Activated T-helper 2 cell treated with anti-CD3 and anti-CD28 coated beads, Interferon-gamma antibody, Interleukin-2, Interleukin-4, amounts not matched to agents 10 μg/mL and 5 μg/mL and 100 μg/mL, durations not matched to agents 14 hours and 24 hours and 36 hours (primary cell): ENCODE measurements at places on chromosomes 11 and 22. TPM values are rescaled to one million over a fixed set of nuclear protein-coding genes. Genes with fewer than 3 reads are reported as not detected.

LRRC32 gene
- 26.5 and 26.7 TPM in 2 replicates for total RNA-seq

DNA sequence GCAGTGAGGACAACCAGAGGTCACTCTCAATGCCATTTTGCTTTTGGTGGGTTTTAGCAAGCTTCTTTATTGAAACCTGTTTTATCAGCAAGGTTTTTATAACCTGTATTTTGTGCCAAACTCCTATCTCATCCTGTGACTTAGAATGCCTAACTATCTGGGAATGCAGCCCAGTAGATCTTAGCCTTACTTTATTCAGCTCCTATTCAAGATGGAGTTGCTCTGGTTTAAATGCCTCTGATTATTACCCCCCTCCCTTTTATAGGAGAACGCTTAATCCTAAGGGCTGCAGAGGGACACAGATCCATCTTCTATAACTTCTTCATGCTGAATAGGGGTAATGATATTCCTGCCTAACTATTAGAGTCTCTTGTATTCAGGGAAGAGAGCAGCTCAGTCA lies 179.1 kb downstream of the KIF18A start:
- H3K4me3 ChIP-seq, result no peak overlapping the region
- no peaks in the 10 kb centered on the region for H3K27me3 ChIP-seq
- no peak for DNase-seq

TSGA10IP gene
- not detected in 2 replicates for total RNA-seq

DNA sequence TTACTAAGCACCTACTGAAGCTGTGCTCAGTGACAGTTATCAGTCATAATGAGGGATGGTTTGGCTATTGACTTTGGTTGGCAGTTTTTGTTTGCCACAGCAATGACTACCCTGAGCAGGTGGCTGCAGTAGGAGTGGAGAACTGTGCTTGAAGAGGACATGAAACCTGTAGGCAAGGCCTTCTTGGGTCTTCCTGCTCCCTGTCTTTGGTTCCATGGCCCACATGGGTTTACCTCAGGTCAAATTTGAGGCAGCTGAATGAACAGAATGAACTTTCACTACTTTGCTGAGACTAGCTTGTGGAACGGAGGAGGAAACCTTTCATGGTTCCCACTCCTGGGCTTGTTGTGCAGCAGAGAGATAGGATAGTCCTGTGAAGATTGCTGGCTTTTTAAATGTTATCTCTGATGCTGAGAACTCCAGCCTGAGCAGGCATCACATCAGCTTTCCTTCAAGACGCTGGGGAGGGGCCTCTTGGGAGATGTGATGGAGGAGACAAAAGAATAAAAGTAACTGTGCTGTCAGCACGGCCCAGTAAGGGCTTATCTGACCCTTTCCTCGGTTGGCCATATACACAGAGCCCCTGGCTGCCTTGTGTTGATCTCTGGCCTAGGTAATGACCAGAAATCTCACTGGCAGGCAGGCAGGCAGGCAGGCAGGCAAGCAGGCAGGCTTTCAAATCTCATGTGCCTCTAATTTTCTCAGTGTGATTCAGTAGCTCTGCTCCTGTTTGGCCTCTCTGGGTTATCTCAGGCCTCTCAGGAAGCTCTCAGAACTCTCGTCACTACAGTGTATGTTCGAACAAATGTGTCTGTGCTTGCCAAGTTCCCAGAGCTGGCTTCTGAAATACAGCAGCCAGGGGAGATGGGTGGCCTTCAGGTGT lies 12.0 kb downstream of the STIM1 start:
- H3K4me3 ChIP-seq, result peak overlapping the region; percentile 34
- peaks cover 74% of the 10 kb centered on the region for H3K4me1 ChIP-seq

DNA sequence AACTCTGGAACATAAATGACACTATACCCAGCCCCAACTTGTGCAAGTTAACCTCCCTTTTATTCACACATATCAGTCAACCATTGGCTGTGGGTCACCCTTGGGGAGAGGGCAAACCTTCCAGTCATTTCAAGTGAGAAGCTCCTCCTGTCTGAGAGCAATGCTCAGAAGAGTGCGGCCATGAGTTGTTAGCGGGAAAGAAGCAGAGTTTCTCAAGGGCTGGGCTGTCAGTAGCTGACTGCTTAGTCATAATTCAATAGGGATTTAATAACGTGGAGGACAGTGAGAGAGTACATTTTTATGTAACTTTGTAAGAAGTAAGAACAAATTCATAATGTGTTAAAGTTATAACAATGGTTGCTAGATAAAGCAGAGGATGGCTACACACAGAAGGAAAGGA lies 5.1 kb downstream of the PATE2 start:
- no peak overlapping the region for H3K27ac ChIP-seq
- no peak for DNase-seq
- no peak overlapping the region for H3K4me3 ChIP-seq

RFPL1 gene
- not detected in 2 replicates for total RNA-seq

- DNase-seq, result peak; percentile 33
- H3K36me3 ChIP-seq, result no peaks in the 10 kb centered on the region
- H3K27ac ChIP-seq, result peak overlapping the region; percentile 62
- H3K27me3 ChIP-seq, result peaks cover 24% of the 10 kb centered on the region
- H3K4me3 ChIP-seq, result peak overlapping the region; percentile 79
- peaks cover 16% of the 10 kb centered on the region for H3K4me1 ChIP-seq
Measured at GRCh38 chr11:122882857-122883645, 492 bp downstream of the JHY start.

GRCh38 chr11:75659836-75660235 lies 9.0 kb downstream of the MAP6 start:
- peaks cover 7% of the 10 kb centered on the region for H3K4me1 ChIP-seq
- H3K36me3 ChIP-seq, result no peaks in the 10 kb centered on the region
- H3K27me3 ChIP-seq, result peaks cover 48% of the 10 kb centered on the region
- no peak overlapping the region for H3K4me3 ChIP-seq
- H3K27ac ChIP-seq, result no peak overlapping the region

DNA sequence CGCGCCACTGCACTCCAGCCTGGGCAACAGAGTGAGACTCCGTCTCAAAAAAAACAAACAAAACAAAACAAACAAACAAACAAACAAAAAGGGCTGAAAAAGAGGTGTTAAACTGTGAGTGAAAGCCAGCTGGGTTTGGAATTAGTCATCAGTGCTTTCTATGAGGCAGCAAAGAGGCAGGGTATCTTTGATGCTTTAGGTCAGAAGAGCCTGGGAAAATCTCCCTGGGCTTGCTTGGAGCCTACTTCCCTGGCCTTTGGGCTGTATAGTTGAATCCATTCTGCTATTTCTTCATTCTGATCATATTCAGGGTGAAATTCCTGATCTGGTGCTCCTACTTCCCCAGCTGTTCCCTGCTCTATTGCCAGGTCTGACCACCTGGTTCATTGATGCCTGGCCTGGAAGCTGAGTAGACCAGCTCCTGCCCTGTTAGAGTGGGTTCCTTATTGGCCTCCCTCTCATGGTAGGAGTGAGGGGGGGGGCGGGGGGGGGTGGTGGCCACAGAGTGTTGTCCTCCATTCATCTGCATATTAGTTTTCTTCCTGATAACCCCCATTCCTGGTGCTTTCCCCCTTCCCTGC lies 65.6 kb downstream of the INSC start:
- no peak overlapping the region for H3K27ac ChIP-seq
- no peaks in the 10 kb centered on the region for H3K4me1 ChIP-seq
- H3K36me3 ChIP-seq, result no peaks in the 10 kb centered on the region
- H3K4me3 ChIP-seq, result no peak overlapping the region

BATF2 gene
- total RNA-seq, result 0.09 and 0.16 TPM in 2 replicates

SCN3B gene
- not detected in 2 replicates for total RNA-seq

KCNJ1 gene
- not detected in 2 replicates for total RNA-seq

GRCh38 chr11:13152264-13152663 lies 125.3 kb upstream of the BMAL1 start:
- no peak overlapping the region for H3K27ac ChIP-seq
- H3K36me3 ChIP-seq, result no peaks in the 10 kb centered on the region
- no peak overlapping the region for H3K4me3 ChIP-seq

DNA sequence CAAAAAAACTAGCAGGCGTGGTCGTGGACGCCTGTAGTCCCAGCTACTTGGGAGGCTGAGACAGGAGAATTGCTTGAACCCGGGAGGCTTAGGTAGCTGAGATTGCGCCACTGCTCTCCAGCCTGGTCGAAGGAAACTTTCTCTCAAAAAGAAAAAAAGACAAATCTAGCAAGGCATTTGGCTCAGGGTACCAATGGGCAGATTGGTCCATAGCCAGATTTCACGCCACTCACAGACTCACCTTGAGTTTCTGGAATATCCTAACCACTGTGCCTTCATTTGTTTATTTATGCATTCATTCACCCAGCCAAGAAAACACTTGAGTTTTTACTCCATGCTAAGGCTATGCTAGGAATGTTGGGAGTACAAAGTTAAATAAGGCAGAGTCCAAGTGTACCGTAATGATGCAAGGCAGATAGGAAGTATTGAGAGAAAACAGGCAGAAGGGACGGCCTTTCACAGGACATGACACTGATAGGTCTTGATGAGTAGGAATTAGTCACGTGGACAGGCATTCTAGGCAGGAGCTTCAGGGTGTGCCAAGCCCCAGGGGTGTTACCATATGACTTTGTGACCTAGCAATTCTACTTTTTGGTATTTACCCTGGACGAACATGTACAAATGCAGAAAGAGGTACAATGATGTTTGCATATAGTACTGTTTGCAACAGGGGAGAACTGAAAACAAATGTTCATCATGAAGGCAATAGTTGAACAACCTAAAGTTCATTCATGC lies 3.0 kb upstream of the PACSIN3 start:
- no peak overlapping the region for H3K4me3 ChIP-seq
- H3K27ac ChIP-seq, result no peak overlapping the region
- no peak for DNase-seq
- H3K27me3 ChIP-seq, result peaks cover 38% of the 10 kb centered on the region

GRCh38 chr11:94958121-94958696 lies 15.1 kb downstream of the CWC15 start:
- no peak overlapping the region for H3K27ac ChIP-seq
- H3K27me3 ChIP-seq, result peaks cover 2% of the 10 kb centered on the region

ADORA2A gene
- total RNA-seq, result 20.2 and 23.8 TPM in 2 replicates

- H3K36me3 ChIP-seq, result no peaks in the 10 kb centered on the region
- peaks cover 53% of the 10 kb centered on the region for H3K4me1 ChIP-seq
- no peaks in the 10 kb centered on the region for H3K27me3 ChIP-seq
- H3K4me3 ChIP-seq, result no peak overlapping the region
- no peak for DNase-seq
Measured at GRCh38 chr11:111417766-111418435, 38.8 kb upstream of the POU2AF1 start.

NEU3 gene
- total RNA-seq, result 16.5 and 16.6 TPM in 2 replicates

DNA sequence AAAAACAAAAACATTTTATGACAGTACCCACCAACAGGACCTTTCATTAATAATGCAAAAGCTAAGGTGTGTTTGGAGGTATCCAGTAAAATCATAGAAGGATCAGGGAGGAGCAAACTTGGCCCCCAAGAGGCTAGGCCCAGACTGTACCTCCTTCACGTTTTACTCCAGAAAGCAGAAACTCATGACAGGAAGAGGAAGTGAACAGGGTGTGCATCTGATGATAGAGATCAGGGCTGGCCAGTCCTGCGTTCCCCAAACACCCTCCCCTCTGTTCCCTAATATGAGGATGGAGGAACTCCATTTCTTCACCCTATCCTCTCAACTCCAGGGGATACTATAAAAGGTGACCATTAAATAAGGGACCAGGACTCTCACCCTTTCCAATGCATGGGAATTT lies 10.2 kb upstream of the MS4A12 start:
- H3K27ac ChIP-seq, result no peak overlapping the region
- H3K27me3 ChIP-seq, result peaks cover 24% of the 10 kb centered on the region
- no peak overlapping the region for H3K4me3 ChIP-seq
- no peaks in the 10 kb centered on the region for H3K36me3 ChIP-seq
- H3K4me1 ChIP-seq, result peaks cover under 1% of the 10 kb centered on the region
- DNase-seq, result no peak

GRCh38 chr11:102389253-102389652 lies 42.2 kb downstream of the BIRC2 start:
- H3K4me1 ChIP-seq, result peaks cover 7% of the 10 kb centered on the region
- H3K27me3 ChIP-seq, result no peaks in the 10 kb centered on the region
- no peak for DNase-seq
- H3K36me3 ChIP-seq, result peaks cover 53% of the 10 kb centered on the region
- H3K4me3 ChIP-seq, result no peak overlapping the region

GRCh38 chr11:3040881-3041280 lies 16.3 kb downstream of the CARS1 start:
- H3K4me3 ChIP-seq, result no peak overlapping the region
- no peaks in the 10 kb centered on the region for H3K27me3 ChIP-seq
- H3K4me1 ChIP-seq, result peaks cover 6% of the 10 kb centered on the region

RIBC2 gene
- total RNA-seq, result 9.9 and 11.0 TPM in 2 replicates

- no peaks in the 10 kb centered on the region for H3K36me3 ChIP-seq
- H3K4me3 ChIP-seq, result no peak overlapping the region
- H3K27me3 ChIP-seq, result peaks cover 6% of the 10 kb centered on the region
- H3K4me1 ChIP-seq, result peaks cover 7% of the 10 kb centered on the region
- DNase-seq, result no peak
- H3K27ac ChIP-seq, result no peak overlapping the region
Measured at GRCh38 chr11:36044636-36045035, 100.8 kb downstream of the LDLRAD3 start.

LIF gene
- total RNA-seq, result 919 and 932 TPM in 2 replicates

DNA sequence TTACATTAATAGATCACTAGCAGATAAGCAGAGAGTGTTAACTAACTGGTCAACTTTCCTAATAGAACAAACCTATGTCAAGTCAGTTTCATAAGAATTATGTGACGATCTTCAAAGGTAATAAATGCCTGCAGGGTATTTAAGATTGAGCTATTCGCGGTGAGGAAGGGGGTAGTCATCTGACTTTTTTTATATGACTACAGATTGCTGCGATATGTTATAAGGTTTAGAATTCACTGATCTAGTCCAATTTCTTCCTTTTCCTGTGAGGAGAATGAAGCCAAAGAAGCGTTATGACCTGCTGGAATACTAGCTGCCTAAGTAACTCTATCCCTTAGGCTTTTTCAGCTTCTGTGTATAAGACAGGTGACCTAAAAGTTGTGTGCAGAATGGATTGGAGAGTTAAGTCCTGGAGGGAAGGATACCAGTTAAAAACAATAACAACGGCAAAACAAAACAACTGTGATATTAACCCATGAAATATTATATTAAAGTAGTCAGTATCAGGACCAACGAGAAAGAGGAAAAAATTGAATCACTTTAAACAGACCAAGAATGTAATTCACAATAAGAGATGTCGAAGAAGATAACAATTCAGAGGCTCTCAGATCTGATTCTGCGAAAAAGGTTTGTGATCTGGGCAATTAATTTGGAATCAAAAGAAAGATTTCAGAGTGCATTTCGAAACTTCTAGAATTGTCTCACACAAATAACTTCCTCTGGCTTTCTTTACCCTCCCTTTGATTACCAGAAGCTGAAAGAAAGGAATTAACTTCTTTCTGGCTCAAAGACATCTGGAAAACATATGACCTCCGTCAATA lies 630 bp downstream of the CASP4 start:
- H3K4me3 ChIP-seq, result peak overlapping the region; percentile 86
- peaks cover 34% of the 10 kb centered on the region for H3K4me1 ChIP-seq
- no peaks in the 10 kb centered on the region for H3K27me3 ChIP-seq
- no peak for DNase-seq

ACR gene
- total RNA-seq, result not detected in 2 replicates
